ENCODE measurements at places on chromosomes 1 and 21.

GRCh38 chr1:226497991-226498639 is 50.4 kb upstream of the STUM start:
- peak; percentile 33 for DNase-seq

GRCh38 chr1:162697140-162697895 is 65.1 kb downstream of the DDR2 start:
- no peak for DNase-seq

- DNase-seq = no peak
Observed at GRCh38 chr1:65232461-65232990, 76.8 kb upstream of the DNAJC6 start.

DNA sequence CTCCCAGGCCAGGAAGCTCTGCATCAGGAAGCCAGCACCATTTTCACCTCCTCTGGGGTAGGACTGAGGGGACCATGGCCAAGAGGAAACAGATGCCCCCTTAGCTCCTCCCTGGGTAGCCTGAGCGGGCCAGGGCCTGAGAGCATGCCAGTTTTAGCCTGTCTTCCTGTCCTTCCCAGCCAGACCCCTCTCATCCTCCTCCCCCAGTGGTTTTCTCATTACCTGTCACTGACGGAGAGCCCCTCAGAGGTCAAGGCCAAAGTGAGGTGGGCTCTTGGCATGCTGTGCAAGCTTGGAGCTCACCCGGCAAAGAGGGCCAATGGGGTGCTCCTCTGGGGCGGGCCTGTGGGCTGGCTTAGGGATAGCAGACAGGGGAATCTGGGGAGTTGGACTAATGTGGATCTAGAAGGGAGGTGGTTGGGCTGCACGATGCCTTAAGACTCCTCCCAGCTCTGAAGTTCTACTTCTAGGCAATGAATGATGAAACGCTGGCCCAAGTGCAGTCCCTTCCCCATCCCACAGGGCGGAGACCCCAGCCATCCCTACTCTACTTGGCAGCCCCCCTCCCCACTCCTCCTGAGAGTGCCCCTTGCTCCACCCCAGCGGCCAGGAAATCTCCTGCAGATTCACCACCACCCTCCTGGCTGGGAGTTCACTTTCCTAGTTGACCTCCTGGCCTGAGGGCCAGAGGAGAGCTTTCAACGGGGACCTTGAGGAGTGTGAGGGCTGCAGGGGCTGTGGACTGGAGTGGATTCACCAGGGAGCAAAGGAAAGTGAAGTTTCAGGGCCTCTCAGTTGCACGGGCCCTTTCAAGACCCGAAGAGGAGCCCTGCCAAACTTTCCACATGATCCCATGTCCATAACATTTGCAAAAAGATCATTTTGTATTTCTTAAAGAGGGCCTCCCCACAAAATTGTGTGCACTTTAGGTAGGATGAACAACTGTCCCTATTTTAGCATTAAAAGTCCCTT is 9.4 kb upstream of the LMNA start:
- DNase-seq = peak; percentile 80

- no peak for DNase-seq
Observed at GRCh38 chr1:53913352-53914033, 19.5 kb downstream of the DIO1 start.

- no peak for DNase-seq
Observed at GRCh38 chr1:121458291-121459048, 273.7 kb downstream of the SRGAP2C start.

DNA sequence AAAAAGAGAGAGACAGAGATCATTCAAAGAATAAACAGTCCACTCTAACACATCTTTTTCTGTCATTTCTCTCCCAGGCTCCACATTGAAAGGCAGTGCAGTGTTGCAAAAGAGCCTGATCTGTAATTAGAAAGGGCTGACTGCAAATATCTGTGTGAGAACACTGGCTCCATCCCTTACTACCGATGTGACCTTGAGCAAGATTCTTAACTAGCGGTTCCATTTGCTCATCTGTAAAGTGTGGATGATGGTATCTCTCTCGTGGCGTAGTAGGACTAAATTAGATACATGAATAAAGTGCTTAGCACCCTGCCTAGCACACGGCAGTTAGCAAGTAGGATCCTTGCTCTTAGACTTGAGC is 26.9 kb upstream of the SLC44A3 start:
- no peak for DNase-seq

GRCh38 chr1:84918726-84919336 is 25.8 kb upstream of the LPAR3 start:
- no peak for DNase-seq

GRCh38 chr1:198558402-198558801 is 17.9 kb upstream of the ATP6V1G3 start:
- DNase-seq = no peak

DNA sequence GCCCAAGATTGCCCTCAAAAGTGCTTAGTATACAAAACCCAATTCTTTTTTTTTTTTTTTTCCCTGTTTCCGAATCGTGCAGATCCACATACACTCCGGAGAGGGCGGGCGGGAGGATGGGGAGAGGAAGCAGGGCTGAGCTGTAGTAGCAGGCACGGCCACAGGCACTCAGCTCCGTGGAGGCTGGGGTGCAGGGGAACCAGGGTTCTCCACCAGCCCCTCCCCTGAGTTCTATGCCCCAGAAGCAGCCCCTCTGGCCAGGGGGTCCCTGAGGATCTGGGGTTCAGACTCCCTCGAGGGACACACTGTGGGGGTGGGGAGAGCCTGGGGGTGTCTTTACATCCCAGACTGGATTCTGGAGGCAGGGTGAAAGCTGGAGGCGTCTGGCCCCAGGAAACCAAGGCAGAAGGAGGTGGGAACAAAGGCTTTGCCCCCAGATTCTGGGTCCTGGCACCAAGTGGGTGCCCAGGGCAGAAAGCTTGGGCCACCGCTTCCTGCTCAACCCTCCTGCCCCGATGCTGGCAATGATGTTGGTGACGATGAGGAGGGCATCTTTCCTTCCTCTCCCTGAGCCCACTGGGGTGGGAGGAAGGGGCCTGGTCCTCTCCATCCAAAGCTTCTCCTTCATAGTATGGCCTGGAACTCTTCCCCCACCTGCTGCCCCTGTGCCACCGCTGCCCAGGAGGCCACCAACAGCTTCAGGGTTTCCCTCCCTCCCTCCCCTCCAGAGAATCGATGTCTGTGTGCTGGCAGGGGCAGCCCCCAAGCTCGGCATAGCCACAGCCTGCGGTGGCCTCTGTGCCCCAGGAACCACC is 106.4 kb upstream of the TARDBP start:
- DNase-seq = no peak

DNA sequence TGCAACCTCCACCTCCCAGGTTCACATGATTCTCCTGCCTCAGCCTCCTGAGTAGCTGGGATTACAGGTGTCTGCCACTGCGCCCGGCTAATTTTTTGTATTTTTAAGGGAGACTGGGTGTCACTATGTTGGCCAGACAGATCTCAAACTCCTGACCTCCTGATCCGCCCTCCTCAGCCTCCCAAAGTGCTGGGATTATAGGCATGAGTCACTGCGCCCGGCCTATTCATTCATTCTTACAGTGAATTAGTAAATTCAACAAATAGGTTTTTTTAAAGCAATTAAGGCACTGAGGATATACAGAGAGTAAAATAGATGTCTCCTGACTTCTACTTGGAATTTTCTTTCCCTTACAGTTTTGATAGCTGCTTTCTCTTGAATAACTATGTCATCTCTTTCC is 43.5 kb downstream of the CDC42 start:
- no peak for DNase-seq

DNA sequence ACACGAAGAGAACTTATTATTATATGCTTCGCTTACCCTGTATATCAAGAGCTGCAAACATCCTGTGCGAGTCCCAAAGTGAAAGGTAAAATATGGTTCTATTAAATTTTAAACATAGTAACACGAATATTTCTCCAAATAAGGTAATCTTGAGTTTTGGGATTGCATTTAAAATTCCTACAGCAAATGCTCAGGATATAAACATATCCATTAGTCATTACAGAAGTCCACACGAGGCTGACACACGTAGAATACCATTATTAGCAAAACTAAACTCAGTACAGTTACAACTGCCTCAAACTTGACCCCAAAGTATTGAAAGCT is 282 bp upstream of the LYPLAL1 start:
- no peak for DNase-seq

DNA sequence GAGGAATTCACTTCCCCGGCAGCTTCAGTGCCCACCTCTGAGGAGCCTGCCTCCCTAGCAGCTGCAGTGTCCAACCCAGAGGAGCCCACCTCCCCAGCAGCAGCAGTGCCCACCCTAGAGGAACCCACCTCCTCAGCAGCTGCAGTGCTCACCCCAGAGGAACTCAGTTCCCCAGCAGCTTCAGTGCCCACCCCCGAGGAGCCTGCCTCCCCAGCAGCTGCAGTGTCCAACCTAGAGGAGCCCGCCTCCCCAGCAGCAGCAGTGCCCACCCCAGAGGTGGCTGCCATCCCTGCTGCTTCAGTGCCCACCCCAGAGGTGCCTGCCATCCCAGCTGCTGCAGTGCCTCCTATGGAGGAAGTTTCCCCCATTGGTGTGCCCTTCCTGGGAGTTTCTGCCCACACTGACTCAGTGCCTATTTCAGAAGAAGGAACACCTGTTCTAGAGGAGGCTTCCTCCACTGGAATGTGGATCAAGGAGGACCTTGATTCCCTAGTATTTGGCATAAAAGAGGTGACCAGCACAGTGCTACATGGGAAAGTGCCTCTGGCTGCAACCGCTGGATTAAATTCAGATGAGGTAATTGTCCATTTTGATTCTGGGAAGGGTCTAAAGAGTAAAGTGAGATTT is 77.4 kb upstream of the BMP8A start:
- DNase-seq = no peak

DNA sequence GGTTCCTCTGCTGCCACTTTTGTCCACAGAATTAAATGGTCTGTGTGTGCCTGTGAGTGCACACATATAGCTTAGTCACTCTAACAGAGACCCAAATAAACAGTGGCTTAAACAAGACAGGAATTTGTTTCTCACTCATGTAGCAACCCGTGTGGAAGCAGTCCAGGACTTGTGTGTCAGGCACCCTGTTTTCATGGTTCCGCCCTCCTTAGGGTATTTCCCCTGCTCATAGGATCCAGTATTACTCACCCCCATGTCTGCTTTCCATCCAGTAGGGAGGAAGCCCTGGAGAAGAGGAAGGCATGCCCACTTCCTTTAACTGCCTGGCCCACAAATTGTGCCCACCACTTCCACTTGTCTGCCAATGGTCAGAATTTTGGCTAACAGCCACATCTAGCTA is 41.3 kb upstream of the TACSTD2 start:
- DNase-seq = no peak

All from left forelimb (tissue), 1 donor.